ENCODE measurements at places on chromosomes 13 and 19. TPM values are rescaled to one million over a fixed set of nuclear protein-coding genes. Genes with fewer than 3 reads are reported as not detected.
A peak's percentile ranks its signal among the peaks of the same experiment; 100 is the strongest.

MAP4K1 gene
- 4.2 TPM for total RNA-seq

ZNF491 gene
- total RNA-seq: 6.2 TPM

HSPB6 gene
- total RNA-seq: 98.4 TPM

FUT2 gene
- not detected for total RNA-seq

TNNT1 gene
- total RNA-seq: 6.8 TPM

PRR22 gene
- 0.83 TPM for total RNA-seq

DNA sequence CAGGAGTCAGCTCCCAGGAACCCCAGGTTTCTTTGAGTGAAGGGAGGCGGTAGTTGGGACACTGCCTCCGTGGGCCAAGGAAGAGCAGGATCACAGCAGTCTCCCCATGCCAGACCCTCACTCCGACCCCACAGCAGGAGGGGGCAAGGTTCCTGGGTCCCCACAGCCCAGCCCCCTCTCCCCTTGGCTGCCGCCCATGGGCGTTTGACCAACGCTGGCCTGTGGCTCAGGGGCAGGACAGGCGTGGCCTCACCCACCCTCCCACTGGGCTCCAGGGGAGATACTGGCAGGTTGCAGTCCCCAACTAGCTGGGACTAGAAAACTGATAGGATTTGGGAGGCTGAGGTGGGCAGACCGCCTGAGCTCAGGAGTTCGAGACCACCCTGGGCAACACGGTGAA, 9.2 kb downstream of the COPE start:
- no peak for DNase-seq

GRCh38 chr19:13783565-13784500, 9.6 kb downstream of the C19orf53 start:
- DNase-seq: no peak

DNA sequence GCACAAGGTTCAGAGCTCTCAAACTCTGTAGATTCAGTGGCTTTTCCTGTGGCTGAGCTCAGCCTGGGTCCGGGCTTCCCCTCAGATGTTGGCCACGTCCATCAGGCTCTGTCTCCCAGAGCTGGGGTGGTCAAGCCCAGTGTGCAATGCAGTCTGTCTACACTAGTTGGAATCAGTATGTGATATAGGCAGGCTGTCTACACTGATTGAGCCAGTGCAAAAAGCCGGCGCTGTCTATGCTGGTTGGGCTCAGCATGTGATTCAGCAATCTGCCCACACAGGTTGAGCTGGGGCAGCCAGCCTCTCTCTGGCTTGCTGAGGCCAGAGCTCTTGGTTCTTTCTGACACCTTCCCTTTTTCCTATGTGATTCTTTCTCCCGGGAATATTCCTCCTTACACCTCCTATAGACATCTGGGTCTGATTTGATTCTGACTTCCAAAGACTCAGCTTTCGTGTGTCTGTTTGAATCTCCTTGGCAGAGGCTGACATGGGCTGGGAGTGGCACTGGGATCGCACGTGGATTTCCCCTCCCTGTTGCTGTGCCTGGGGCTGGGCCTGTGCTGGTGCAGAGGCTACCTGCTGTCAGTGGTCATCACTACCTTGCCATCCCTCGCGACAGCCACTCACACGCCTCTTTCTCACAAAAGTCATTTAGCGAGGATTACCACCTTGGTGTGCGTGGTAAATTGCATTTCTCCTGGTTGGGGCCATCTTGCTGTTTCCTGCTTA, 9.3 kb downstream of the CHST8 start:
- no peak for DNase-seq

GRCh38 chr19:49114630-49115363, 627 bp downstream of the LIN7B start:
- DNase-seq: peak; percentile 74

- DNase-seq: peak; percentile 70
Measured at GRCh38 chr19:51098365-51099046, 9.7 kb downstream of the CTU1 start.

- no peak for DNase-seq
Measured at GRCh38 chr13:100195568-100195967, 106.7 kb downstream of the PCCA start.

DNA sequence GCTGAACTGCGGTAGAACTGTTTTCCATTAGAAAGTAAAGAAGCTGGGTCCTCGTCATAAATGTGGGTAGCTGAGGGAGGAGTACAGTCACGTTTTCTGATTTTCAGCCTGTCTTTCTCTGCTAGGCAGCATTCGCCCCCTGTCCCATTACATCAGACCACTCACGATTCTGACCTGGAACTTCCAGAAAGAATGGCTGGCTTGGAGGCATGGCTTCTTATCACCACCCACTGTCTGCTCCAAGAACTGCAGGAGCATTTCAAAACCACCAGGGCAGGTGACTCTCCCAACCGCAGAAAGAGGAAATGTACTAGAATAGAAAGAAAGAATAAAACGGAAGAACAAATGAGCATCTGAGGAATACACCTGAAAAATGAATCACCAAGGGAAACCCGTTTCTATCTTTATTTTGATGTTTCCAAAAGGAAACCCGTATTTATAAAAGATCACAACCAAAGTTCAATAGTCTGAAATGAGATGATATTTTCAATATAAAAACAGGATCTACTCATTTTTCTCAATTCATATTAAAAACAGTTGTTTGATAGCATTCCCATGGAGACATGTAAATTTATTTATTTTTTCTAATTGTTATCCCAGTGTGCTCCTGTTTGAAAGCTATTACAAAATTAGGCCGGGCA, 22.1 kb upstream of the POMP start:
- DNase-seq: peak; percentile 76

- DNase-seq: no peak
Measured at GRCh38 chr13:60931858-60932546, 483.6 kb downstream of the PCDH20 start.

DNA sequence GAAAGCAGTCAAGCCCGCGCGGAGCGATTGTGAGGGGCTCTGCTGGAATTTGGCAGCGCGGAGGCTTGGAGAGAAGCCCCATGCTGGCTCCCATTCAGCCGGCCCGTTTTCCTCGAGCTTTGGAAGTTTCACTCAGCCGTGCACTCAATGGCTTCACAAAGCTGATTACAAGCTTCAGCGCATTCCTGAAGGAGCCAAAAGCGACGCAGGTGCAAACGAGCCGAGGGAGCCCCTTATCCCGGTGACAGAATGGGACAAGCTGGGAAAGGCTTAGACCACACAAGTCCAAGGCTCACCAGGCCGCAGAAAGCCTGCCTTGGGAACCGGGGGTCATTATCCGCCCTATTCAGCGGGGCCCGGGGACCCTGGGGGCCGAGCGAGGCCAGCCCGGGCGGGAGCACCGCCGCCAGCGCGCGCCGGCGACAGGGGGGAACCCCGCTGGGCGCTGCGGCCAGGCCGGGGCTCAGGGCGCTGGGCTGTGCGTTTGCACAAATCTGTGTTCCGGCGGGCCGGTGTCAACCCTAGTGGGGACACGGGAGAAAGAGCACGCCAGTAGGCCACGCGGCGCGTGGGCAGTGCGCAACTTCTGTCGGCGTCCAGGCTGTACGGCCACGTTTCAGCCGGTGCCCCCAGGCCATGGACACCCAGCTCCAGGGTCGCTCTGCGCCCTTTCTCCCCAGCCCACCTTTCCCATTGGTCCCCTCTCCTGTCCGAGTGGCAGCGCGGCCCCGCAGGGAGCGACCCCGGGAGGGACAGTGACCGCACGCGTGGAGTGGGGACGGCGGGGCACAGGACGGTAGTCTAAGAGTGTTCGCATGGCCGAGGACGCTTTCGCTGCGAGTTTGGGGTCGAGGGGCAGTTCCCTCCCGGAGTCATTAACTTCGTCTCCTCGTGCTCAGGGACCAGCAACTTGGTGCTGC, 37.3 kb downstream of the SOX1 start:
- peak; percentile 26 for DNase-seq

DNA sequence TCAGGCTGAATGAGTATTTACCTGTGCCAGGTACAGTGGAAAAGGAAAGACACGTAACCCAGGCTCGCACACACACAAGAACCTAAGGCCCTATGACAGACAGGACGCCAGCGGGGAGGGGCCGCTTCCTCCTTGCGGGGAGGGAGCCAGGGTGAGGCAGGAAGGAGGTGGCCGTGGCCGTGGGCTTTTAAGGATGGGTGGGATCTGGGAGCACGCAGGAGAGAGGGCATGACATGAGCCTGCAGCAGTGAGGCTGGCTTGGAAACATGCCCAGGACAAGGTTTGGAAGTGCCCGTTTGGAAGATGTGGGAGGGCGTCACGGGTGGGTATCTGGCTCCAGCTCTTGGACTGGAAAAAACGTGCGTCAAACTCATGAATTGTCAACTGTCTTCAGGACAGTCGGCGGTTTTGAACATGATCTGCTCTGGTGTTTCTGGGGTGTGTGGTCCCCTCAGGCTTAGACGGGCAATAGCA, 20.1 kb downstream of the SH3GL1 start:
- no peak for DNase-seq

DNA sequence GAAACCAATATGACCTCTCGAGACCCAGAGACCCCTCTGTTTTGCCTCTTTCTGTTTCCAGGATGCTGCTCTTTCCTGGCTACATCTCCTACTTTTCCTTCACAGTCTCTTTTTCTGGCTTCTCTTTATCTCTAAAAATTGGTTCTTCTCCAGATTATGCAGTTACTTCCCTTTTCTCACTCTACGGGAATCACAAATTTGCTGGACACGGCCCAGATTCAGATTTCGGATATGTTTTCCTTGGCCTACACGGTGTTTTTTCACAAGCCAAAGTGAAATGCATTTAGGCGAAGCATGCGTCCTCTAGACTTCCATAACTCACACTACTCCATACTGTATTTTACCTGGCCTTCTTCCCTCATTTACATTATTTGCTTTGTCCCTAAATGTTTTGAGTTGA, 214.7 kb upstream of the MIR17HG start:
- no peak for DNase-seq

DNA sequence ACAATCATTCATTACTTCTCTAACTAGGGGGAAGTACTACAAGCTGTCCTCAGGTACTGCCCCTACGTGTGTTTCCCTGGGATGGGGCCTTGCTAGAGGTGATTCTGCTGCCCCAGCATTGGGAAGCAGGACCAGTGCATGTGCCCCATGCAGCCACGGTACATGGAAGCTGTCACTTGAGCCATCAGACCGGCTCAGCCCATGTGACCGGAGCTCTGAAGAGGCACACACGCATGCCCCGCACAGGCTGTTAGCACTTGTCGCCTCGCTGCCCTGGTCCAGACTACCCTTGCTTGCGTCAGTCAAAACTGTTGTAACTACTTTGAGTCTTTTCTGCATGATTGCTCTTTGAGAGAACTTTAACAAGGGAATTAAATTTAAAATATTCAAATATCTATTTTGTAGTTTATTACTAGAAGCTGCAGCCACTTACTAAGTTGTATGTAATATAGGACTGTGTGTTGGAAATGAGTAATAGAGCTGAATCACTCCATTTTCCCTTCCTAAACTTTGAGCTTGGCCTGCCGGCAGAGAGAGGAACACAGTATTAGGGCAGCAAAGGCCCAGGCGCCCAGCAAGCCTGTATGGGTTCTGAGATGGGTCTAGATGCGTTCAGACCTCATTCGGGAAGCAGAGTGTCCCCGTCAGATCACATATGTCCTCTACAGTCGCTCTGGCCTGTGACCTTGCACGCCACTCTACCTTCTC, 42.2 kb downstream of the DHRS12 start:
- DNase-seq: no peak

DNA sequence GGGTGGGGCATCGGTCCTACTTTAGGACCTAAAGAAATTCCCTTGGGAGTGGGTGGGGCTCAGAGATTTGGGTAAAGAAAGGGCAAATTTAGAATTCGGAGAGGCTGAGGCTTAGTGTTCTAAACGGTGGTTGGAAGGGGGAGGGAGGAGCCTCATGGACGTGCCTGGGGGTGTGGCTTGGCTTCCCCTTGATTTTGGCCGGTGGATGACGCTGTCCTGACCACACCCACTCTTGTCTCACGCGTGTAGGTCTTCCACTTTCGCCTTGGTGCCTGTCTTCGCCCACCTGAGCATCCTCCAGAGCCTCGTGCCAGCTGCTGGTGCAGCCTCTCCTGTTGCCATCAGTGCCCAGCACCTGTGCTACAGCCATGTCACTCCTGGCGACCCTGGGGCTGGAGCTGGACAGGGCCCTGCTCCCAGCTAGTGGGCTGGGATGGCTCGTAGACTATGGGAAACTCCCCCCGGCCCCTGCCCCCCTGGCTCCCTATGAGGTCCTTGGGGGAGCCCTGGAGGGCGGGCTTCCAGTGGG, 1.2 kb upstream of the NUP62 start:
- no peak for DNase-seq

All from right atrium auricular region (tissue), 2 donors.